ENCODE measurements at places on chromosomes 13 and 19. TPM values are rescaled to one million over a fixed set of nuclear protein-coding genes. Genes with fewer than 3 reads are reported as not detected.

DNA sequence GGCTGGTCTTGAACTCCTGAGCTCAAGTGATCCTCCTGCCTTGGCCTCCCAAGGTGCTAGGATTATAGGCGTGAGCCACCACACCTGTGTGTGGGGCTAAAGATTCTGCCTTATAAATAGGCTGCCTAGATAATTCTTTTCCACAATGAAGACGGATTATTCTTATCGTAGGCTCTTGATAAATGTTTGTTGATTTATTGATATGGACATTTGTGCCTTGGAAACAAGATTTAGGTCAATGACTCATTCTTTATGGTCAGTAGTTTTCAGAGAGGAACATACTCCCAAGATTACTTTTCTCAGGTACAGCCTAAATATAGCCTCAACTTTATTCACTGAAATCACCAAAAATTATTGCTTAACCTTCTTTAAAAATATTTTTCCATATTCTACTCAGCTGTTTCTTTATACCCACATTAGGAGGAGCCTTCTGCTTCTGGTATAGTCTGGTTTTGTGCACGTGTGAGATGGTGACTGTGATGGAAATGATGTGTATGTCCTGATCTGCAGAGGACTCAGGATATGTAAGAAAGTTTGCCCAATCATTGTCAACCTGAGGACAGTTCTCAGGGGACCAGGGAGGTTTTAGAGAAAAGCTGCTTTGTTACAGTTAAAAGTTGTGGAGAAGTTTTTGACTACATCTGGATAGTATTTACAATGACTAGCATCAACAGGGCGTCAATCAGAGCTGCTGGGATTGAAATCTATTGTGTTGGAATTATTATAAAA, 208.9 kb downstream of the DNAJC15 start:
- DNase-seq, result no peak
- H3K4me1 ChIP-seq, result peaks cover 7% of the 10 kb centered on the region
- H3K27ac ChIP-seq, result no peak overlapping the region
- H3K27me3 ChIP-seq, result no peaks in the 10 kb centered on the region
- H3K36me3 ChIP-seq, result no peaks in the 10 kb centered on the region

The KIR2DL1 gene
- total RNA-seq, result not detected

GRCh38 chr19:49767381-49767780, 580 bp downstream of the AP2A1 start:
- peaks cover 31% of the 10 kb centered on the region for H3K4me1 ChIP-seq
- DNase-seq, result no peak
- no peaks in the 10 kb centered on the region for H3K36me3 ChIP-seq
- H3K27ac ChIP-seq, result peak overlapping the region; percentile 82
- peak overlapping the region; percentile 95 for H3K4me3 ChIP-seq

The SIGLEC12 gene
- total RNA-seq, result not detected

DNA sequence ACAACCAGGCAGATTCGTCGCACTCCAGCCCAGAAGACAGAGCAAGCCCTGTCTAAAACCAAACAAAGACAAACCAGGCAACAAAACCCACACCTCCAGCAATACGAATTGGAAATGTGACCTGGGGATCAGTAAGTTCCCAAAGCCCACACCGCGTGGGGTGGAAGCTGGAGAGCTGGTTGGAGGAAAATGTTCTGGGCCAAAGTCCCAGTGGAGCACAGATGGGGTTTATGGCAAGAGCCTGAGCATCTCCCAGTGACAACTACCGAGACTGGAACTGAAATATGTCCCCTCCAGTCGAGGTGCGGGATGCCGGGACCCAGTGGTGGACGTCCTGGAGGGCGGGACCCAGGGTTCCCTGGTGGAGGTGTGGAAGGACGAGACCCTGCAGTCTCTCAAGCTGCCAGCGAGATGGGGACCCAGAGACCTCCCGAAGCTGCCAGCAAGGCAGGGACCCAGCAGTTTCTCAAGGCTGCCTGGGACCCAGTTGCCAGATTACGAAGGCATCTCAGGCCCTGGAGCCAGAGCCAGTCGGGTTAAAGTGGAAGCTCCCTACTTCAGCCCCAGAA, 22.4 kb upstream of the CPAMD8 start:
- no peak overlapping the region for H3K27ac ChIP-seq
- H3K36me3 ChIP-seq, result peaks cover 10% of the 10 kb centered on the region
- H3K27me3 ChIP-seq, result no peaks in the 10 kb centered on the region
- no peak overlapping the region for H3K4me3 ChIP-seq
- no peaks in the 10 kb centered on the region for H3K4me1 ChIP-seq

DNA sequence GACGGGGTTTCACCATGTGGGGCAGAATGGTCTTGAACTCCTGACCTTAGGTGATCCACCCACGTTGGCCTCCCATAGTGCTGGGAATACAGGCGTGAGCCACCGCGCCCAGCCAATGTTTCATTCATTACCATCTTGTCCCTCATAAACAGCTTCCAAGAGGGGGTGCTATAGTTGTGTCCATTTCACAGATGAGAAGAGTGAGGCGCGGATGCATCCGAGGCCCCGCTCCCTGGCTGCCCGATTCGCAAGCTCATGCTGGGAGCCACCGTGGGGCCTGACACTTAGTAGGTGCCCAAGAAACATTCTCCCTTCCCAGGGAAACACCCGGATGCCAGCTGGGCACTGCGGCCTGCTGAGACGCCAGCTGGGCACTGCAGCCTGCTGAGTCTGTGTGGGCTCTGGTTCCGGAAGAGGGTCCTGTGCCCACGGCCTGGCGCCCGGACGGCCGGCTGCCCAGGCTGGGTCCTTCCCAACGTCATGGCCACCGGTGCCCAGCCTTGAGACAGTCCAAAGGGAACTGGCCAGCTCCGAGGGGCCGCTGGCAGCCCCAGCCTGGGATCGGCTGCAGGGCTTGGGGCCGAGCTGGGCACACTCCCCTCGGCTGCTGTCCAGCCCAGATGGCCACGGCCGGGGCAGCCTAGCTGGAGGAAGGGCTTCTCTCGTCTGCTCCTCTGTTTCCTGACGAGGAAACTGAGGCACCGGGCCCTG, 54.7 kb downstream of the NFIC start:
- H3K4me1 ChIP-seq, result no peaks in the 10 kb centered on the region
- no peaks in the 10 kb centered on the region for H3K36me3 ChIP-seq
- DNase-seq, result no peak
- no peak overlapping the region for H3K27ac ChIP-seq

DNA sequence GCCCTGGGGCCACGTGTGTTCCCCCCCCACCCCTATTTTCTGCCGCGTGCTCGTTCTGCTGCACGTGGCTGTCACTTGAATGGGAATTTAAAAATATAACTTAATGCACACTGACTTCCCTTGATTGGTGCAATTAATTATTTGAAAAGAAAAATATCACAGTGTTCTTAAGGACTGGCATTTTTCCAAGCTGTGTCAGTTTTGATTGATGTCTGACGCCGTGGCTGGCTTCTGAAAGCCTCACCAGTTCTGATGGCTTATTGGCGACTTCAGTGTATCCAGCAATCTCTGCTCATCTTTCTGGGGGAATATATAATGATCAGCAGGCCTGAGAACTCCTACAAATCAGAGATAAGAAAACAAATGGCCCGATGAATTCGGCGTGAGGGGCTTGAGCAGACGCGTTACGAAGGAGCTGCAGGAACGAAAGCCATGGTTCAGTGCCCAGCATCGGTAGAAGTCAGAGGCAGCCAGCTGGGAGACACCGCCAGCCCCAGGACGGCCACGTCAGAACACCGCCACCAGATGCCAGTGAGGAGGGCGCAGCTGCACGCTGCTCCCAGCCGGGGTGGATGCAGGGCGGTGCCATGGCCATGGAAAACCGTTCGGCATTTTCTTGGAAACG, 111.2 kb downstream of the KDM4B start:
- no peak for DNase-seq
- H3K36me3 ChIP-seq, result peaks cover 24% of the 10 kb centered on the region
- H3K27ac ChIP-seq, result no peak overlapping the region

GRCh38 chr19:16233081-16233776, 35.5 kb downstream of the AP1M1 start:
- no peak overlapping the region for H3K4me3 ChIP-seq

The GPR4 gene
- total RNA-seq, result not detected

GRCh38 chr19:34041925-34042521, 130.3 kb upstream of the LSM14A start:
- H3K36me3 ChIP-seq, result no peaks in the 10 kb centered on the region
- no peak overlapping the region for H3K4me3 ChIP-seq
- peak; percentile 69 for DNase-seq
- peaks cover 2% of the 10 kb centered on the region for H3K27me3 ChIP-seq
- H3K27ac ChIP-seq, result no peak overlapping the region

The BRSK1 gene
- total RNA-seq, result 46.0 TPM

The NXNL1 gene
- not detected for total RNA-seq

DNA sequence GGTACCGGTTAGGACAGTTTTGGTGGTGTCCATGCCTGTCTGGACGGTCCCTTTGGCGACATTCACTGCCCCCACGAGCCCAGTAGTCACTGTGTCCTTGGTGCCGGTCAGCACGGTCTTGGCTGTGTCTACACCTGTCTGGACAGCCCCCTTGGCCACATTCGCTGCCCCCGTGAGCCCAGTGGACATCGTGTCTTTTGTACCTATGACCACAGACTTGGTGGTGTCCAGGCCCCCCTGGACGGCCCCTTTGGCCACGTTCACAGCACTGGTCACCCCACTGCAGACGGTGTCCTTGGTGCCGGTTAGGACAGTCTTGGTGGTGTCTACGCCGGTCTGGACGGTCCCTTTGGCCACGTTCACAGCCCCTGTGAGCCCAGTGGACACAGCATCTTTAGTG, 6.2 kb downstream of the PLIN4 start:
- H3K4me3 ChIP-seq, result no peak overlapping the region
- H3K27me3 ChIP-seq, result peaks cover 2% of the 10 kb centered on the region
- no peaks in the 10 kb centered on the region for H3K36me3 ChIP-seq

DNA sequence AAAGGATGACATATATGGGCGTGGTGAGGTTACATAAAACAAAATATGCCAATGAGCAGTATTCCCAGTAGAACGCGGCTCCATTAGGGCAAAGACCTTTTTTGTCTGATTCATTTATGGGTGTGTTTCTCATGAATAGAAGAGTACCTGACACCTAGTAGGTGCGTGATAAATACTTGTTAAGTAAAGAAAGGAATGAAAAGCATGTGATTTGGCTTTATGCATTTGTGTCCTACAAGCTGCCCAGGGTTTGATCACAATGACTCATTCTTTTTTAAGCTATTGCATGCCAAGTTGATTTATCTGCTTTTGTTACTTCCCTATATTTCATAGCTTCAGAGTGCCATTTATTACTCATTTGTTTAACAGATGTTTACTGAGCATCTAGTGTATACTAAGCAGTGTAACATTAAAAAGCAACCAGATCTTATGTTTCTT, 19.1 kb upstream of the KCTD4 start:
- H3K27me3 ChIP-seq, result no peaks in the 10 kb centered on the region
- H3K36me3 ChIP-seq, result peaks cover 10% of the 10 kb centered on the region
- no peak for DNase-seq
- H3K27ac ChIP-seq, result no peak overlapping the region
- H3K4me1 ChIP-seq, result peaks cover 14% of the 10 kb centered on the region

- DNase-seq, result peak; percentile 75
- no peak overlapping the region for H3K27ac ChIP-seq
- H3K4me3 ChIP-seq, result no peak overlapping the region
- peaks cover 20% of the 10 kb centered on the region for H3K4me1 ChIP-seq
- no peaks in the 10 kb centered on the region for H3K27me3 ChIP-seq
Measured at GRCh38 chr19:51097166-51097738, 11.0 kb downstream of the CTU1 start.

The AKT2 gene
- 200 TPM for total RNA-seq
